ENCODE measurements at places on chromosomes 5 and 9.

- DNase-seq, result no peak
Observed at GRCh38 chr5:179378441-179379271, 33.4 kb upstream of the ADAMTS2 start.

GRCh38 chr5:131270809-131271208 lies 7.0 kb downstream of the CDC42SE2 start:
- no peak for DNase-seq

DNA sequence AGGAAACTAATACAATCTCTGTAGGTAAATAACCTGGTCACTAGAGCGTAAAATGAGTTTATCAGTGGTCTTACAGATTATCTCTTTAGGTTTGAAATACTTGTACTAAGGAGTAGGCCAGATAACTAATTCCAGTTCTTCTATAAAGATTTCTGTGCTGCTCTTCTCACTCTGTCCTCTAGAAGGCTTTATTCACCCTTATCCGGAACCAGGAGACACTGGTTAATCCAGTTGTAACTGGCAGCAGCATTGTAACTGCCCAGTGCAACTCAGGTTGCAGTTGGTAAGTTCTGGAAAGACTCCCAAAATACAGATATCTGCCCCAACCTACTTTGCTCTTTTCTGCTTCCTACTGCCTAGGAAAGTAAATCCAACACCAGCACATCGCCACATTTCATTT lies 19.8 kb downstream of the C5orf22 start:
- DNase-seq, result no peak

DNA sequence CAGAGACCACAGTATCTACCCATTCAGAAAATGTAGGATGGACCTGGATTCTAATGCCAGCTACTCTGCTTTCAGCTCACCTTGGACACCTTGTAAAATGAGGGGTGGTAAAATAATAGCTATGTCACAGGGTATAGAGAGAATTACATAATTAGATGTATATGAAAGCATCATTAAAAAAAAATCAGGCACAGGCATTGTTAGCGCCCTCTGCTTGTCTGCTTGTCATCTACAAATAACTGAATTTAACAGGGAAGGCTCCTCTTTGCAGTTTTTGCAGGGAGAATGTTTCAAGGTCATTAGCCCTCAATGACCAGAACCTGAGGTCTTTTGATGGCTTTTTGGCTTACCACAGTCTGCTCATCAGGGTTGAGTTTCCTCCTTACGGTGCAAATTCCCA lies 58.0 kb downstream of the GPR21 start:
- DNase-seq, result no peak

- no peak for DNase-seq
Observed at GRCh38 chr5:168413062-168413461, 73.2 kb upstream of the RARS1 start.

DNA sequence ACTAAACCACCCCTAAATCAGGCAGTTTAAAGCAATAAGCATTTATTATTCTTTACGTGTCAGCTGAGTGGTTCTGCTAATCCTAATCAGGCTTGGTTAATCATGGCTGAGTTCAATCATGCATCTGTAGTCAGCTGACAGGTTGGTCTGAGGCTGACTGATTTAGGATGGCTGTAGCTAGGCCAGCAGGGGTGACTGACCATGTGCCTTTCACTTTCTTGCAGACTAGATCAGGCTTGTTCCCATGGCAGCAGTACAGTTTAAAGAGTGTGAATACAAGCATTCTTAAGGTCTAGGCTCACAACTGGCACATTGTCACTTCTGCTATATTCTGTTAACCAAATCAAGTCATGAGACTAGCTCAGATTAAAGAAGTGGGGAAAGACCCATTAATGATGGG lies 16.1 kb upstream of the MPDZ start:
- no peak for DNase-seq

- DNase-seq, result peak; percentile 28
Observed at GRCh38 chr9:214648-215493, at the start of gene DOCK8. DOCK8 (plus strand) TSS chr9:214865; CDS start chr9:214977, 112 bp downstream.

- no peak for DNase-seq
Observed at GRCh38 chr9:127124111-127124531, 1.7 kb upstream of the ANGPTL2 start.

GRCh38 chr5:159106193-159106568 lies 6.5 kb upstream of the EBF1 start:
- no peak for DNase-seq

DNA sequence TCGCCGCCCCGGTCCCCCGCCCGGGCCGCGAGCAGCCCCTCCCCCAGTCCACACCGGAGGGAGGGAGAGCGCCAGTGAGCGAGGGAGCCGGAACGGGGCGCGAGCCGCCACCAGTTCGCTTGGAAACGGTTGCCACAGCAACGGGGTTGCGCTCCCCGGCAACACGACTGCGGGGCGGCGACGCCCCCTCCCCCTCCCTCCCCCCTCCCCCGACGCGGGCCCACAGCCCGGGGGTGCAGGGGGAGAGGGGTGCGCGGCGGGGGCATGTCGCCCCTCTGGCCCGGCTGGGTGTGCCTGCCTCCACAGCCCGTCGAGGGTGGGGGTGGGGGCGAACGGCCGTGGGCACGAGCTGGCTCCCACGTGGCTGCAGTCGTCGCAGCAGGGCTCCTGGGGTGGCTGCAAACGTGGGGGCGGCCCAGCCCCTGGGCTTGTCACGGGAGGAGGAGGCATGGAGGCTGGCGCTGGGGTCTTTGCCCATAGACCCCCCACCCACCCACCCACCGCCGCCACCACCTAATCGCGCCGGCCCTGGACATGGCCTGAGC lies 524 bp downstream of the PRR7 start:
- DNase-seq, result peak; percentile 54

GRCh38 chr5:14105718-14106410 lies 37.3 kb upstream of the TRIO start:
- no peak for DNase-seq

DNA sequence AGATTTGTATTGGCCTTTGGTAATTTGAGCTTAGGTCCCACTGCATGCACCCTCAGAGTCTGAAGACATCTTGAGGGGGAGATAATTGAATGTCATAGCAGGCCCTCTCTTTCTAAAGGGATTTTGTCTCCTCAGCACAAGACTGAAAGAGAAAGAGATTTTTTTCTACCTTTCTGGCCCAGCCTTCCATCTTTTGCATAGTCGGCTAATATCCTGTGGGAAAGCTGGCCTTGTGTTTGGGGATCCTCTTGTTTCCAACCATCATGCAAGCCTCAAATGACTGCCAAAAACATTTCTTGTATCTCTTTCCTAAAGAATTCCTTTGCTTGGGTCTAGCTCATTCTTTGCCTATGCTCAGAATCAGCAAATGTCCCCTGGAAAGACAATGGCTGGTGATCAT lies 42.0 kb upstream of the CDK5RAP2 start:
- DNase-seq, result no peak

DNA sequence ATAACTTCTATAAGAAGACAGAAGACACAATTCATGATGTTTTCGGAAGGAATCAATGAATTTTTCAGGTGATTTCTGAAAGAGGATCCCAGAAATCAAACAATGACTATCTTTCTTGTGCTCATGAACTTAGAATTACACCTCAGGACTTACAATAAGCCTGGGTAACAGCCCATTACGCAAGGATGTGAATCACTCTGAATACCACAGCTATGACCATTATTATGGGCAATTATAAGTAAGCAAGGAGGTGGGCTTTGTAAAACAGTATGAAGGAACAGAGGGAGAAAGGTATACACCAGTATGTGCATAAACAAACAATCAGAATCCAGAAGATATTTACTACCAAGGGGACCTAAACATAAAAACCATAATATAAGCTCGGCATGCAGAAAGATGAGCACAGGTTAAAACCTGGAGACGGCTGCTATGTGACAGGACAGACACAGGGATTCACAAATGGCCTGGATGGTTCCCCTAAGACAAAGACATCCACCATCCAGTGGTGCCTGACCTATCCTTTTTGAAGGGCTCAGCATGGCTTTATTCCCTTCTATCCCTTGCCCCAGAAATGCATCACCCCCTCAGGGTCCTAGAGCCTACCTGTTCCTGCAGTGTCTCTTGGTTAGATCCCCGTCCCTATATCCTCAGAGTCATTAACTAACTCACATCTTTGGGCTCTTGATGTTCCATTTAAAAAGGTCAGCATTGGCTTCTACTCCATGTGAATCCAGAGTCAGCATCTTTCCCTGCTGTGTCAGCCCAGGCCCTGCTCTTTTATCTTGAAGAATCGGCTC lies 21.8 kb upstream of the PPP2CA start:
- no peak for DNase-seq

GRCh38 chr9:5446451-5447236 lies 3.7 kb upstream of the CD274 start:
- DNase-seq, result no peak

- DNase-seq, result no peak
Observed at GRCh38 chr5:142143878-142144277, 35.3 kb downstream of the NDFIP1 start.

All from stimulated activated CD8-positive, alpha-beta memory T cell treated with anti-CD3 and anti-CD28 coated beads, Interleukin-15, amount 100 ng/mL, for 48 hours (primary cell).